ENCODE measurements at places on chromosomes 3 and 15.
A peak's percentile ranks its signal among the peaks of the same experiment; 100 is the strongest.

DNA sequence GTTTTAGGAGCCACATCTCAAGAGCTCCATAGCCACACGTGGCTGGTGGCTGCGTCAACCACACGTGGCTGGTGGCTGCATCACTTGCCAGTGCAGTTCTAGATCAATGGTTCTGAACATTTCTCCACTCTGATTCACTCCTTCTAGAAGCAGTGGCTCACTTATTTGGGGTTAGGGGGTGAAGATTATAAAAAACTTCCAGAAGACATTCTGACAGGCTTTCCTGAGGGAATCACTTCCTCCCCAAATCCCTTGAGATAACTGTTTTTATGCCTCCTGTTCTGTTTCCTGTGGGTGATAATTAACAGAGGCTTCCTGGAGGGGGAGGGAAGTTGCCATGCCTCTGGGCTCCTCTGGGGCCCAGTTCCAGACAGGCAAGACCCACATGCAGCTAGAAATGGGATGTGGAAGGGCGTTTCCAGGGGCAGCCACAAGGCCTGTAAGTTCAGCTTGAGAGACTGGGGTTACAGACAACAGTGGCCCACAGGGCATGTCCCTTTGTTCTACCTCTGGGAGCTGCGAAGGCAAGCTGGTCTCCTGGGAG lies 23.6 kb downstream of the HEG1 start:
- no peak for DNase-seq

DNA sequence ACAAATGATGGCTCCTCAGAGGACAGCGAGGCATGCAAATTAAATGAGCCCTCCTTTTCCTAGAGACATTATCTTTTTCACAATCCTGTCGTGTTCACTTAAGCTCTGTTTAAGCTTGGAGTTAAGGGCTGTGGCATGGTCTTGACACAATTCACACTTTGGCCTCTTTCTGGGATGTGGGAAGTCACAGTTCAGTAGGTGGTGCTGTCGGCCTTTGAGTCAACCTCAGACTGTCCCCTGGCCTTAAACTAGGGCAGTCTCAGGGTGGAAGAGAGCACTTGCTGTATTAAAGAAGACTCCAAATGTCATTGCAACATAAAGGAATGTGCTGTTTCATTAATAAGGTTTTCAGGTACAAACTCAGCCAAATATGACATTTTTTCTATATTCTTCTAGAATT lies 351.0 kb downstream of the MCTP2 start:
- no peak for DNase-seq

GRCh38 chr15:100931143-100931890 lies 12.2 kb downstream of the LRRK1 start:
- no peak for DNase-seq

- DNase-seq: peak; percentile 82
Measured at GRCh38 chr3:170467007-170467406, 48.3 kb downstream of the CLDN11 start.

GRCh38 chr3:107432013-107432515 lies 54.8 kb downstream of the CCDC54 start:
- no peak for DNase-seq

DNA sequence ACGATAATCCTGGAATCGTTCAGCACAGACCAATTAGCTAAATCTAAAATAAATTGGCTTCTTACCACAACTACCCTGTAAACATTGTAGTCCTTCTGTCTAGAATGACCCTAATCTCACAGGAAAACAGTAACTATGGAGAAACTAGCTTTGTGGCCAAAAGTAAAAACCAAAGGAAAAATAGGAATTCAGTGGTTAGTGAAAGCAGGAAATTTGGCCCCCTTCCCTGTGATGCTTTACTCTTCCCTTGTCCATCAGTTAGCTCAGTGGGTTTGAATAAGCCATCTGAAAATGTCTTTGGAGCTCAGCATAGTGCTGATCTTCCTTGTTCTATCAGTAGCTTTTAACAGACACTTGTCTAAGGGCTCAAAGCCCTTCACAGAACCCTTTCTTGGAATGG lies 1.6 kb downstream of the NMD3 start:
- no peak for DNase-seq

DNA sequence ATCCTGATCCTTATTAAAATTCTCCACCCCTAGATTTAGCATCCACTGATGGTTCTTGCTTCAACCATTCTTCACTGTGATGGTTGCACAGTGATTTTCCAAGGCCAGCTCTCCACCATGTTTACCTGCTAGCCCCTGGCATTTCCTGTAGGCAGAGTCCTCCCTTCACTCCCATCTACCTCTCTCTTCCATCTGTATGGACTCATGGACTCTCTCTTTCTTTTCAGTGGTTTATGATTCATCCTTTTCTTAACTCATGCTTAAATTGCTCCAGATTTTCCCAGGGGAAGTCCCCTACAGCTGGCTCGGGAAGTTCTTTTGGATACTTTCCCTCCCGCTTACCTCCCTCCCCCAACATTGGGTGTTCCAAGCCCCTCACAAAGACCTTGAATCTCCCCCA lies 18.7 kb downstream of the TGM4 start:
- no peak for DNase-seq

DNA sequence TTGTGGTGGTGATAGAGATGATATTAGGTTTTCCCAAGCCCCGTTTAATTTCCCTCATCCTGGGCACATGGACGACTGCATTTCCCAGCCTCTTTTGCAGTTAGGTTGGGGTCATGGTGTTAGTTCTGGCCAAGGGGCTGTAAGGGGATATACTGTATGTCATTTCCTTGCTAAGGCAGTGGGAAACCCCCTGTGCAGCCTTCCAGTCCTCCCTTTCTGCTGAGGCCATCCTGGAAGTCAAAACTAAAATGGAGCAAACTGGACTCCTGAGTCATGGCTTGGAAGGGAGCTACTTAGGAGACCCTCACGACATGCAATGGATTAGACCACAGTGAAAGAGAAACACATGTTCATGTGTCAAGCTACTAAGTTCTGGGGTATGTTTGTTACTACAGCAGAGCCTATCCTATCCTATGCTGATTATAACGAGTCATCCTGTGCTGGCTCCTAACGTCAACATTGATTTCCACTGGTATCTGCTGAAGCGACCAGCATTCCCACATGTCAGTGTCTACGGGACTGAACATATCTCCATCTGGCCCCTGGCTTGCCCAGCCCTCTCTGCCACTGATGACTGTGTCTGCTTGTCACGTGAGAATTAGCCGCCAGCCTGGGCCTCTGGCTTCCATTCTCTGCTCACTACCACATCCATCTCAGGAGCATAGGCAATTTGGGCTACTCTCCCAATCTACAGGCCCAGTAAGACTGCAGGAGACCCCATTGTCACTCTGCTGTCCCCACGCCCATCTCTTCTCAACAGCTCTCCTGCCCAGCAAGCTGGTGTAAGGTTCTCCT lies 85.6 kb upstream of the MEF2A start:
- DNase-seq: no peak

DNA sequence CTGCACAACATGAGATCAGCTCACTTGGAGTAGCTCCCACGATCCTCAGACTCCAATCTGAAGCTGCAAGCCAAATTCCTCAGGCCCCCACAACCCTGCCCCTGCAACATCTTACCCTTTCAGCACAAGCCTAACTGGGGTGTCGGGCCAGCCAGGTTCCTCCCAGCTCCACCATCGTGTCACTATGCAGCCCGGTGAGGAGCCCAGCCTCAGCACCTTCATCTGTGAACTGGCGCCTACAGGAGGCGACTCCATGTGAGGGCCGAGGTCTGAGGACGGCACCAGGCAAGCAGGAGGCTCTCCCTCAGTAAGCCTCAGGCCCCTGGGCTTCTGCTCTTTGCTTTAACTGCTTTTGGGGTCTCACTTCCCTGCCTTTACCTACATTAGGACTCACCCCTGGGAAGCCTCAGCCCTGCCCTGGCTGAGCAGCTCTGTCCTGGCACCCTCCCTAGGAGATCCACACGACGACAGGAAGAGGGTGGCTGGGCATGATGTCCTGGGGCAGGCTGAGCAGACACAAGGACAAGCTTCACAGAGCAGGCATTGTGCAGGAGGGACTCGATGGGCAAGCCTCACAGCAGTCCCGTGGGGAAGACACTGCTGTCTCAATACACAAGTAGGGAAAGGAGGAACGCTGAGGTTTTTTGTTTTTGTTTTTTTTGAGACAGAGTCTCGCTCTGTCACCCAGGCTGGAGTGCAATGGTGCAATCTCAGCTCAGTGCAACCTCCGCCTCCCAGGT lies 104.6 kb downstream of the ADAMTS17 start:
- no peak for DNase-seq

GRCh38 chr15:63374686-63375520 lies 6.7 kb downstream of the CA12 start:
- peak; percentile 43 for DNase-seq

DNA sequence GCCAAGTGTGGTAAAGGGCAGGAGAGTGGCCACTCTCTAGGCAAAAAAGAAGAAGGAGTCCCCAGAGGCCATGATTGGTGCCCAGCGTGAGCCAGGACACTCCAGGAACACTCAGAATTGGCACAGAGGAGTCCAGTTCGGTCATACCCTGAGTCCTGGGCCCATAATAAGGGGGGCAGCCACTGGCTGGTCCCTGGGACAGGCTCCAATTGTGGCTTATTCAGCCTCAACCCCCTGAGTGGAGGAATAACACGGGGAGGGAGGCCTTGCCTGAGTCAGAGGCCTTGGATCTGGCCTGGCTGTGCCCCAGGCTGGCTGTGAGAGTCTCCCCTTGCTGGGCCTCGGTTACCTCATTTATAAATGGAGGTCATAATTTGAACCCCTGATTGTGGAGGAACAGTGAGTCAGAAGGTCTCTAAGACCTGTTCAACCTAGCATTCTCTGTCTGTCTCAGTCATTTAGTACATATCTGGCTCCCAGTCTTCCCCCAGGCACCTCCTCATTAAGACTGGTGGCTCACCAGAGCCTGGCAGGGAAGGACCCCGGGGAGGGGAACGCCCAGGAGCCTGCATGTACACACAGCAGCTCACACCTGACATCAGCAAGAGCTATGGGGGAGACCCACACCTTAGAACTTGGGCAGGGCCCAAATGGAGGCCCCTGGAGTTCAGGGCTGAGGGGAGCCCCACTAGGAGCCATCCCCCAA lies 95.9 kb upstream of the ATP2B2 start:
- DNase-seq: peak; percentile 44

DNA sequence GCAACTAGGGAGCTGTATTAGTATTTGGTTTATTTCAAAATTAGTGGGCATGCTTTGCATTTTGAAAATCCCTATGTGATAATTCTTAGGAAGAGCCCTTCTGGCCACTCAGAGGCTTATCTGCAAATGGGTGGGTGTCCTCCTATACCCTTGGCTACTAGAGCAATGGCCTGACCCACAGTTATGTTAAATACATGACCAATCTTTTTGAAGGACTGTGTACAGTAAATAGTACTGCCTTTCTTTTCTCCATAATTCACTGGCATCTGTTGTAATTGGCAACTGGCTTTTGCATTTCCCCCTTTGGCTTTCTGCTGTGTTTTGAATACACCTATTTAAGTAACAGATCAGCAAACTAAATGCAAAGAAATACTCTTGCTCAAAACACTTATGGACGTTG lies 175.4 kb downstream of the ANXA2 start:
- DNase-seq: no peak

DNA sequence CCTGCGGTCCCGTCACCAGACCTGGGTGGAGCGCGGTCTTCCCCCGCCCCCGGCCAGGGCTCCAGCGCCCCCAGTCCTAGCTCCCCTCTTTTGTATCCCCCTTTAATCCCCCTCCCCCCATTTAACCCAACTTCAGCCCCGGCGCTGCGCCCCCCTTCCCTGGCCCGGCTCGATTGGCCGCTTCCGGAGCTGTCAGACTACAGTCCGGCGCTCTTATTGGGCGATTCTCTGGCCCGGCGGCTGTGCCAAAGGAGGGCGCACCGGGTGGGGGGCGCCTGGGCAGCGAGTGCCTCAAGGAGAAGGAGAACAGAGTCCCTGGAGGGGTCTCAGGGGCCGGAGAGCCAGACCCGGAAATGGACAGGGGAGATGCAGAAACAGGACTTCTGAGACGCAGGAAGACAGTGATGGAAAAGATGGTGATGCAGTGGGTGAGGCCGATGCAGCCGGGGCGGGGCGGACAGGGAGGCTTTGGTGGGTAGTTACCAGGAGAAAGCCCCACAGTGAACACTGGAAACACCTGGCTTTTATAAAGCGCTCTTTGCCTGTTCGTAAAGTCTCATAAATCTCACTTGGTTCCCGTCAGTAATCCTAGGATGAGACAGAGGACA lies 1.2 kb upstream of the ADCY5 start:
- DNase-seq: peak; percentile 69

DNA sequence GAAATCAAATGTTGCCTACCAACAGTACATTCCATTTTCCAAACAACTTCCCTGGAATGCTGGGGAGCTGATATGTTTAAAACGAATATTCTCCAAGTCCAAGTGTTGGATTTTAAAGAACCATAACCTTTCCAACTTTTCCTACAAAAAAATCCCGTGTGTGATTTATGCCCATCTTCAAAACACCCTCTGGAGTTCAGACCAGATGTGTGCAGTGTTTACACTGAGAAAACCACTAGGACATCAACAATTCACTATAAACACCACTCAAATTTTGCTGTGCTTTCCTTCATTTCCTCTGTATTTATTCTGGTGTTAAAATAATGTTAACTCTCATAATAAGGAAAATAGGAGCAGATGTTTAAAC lies 2.4 kb downstream of the VGLL4 start:
- DNase-seq: no peak

DNA sequence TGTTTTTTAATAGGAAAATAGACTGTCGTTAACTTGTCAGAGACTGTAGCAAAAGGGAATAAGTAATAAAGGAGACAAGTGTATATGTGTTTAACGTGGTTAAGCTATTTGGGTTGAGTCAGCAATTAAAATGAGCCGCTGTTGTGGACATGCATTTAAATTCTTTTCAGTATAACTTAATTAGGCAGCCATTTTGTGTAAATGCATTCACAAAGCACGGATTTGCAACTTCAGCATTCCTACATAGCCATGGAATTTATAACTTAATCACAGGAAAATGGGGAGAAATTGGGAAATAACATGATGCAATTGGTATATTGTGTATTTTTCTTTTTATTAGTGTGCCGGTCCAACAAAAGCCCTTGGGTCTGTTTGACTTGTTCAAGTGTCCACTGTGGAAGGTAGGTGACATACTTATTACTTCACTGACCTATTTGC lies 27.9 kb downstream of the USP3 start:
- no peak for DNase-seq

DNA sequence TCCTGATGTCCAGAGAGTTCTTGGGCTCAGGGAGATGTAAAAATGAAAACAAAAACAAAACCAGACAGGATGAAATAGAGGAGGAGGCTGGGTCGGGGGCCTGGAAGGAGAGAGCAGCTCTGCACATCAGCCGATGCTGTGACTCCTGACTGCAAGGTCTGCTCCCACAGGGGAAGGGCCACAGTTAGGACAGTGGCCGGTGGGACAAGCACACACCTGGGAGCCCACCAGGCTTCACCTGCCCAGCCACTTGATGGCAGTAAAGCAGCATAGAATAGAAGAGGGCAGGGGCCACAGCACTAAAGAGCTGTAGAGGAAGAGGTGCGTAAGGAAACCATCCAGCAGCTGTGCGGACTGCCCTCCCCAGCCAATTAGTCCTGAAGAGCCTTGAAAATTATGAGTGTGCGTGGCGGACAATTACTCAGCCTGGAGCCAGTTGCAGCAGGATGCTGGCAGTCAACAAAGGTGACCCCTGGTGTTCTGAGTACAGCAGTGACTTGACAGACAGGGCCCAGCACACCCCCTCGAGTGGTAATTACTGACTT lies 29.8 kb downstream of the ALS2CL start:
- DNase-seq: no peak

Data from anterior cingulate cortex (tissue), 58 donors.